RKO (cell line): ENCODE measurements at places on chromosomes 6 and 20.

DNA sequence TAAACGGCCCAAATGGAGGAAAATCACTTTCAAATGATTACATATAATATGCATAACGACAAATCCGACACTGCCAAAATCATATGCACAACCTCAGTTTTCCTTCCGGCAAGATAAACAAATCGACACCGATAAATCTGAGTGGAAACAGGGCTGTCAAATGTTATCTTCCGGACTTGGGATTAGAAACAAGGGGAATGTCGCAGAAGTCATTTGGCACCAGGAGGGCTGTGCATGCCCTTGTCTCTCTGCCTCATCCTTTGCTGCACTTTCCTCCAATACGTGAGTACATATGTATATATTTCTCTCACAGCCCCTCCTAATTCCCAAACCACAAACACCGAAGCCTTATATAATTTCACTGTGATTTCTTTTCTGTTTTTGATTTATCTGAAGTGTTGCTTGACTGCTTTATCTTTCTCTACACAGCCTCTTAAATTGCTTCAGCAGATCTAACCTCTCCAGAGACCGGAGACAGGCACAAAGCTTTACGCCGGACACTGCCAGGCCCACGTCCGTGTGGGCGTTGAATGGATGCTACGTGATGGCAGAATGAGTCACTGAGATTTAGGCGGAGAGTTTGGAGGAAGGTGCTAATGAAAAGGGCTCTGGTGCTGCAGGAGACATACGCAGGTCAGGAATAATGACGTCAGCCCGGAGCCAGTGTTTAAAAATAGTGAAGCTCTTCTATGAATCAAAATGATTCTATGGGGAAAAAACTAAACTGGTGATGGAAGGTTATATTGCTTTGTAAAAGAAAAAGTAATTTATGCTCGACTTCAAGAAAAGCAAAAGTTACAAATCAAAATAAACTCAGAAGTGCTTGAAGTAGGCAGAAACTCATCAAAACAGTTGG is 21.0 kb upstream of the PRELID3B start:
- peak; percentile 86 for DNase-seq

DNA sequence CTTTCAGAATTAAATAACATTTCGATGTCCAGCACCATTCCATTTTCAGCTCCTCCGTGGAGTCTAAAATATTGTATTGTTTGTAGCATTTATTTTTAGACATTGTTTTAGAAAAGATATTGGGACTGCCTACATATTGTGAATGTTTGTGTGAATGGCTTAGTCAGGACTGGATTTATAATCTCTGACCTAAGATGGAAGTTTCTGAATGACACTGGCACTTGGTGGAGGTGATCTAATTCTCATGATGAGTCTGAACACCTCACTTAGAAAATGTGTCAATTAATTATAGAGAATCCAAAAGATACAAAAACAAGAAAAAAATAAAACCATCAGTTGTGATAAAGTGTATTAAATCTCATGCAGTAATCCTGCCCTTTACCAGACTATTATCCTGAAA is 60.8 kb upstream of the HBS1L start:
- DNase-seq: no peak

DNA sequence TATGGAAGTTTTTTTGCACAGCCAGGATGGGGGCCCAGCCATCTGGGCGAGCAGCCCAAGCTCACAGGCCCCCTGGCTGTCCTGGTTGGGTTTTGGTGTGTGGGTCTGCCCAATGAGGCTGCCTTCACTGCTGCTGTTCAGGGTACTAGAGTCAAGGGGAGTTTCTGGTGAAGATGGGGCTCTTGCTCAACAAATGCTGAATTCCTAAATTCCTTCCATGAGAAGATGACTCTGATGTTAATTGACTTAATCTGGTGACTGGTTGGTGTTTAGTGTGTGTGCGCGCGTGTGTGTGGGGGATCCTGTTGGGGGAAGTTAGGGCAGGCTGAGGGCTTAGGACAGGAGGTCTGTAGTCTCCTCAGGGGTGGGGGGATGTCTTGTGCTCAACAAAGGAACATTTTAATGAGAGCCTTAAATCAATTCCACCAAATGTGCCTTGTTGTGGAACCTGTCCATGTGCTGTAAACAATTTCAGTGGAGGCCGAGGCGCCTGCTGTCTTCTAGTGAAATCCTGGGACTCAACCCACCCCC is 1.9 kb downstream of the PTK7 start:
- no peak for DNase-seq

GRCh38 chr6:69913361-69913760 is 47.0 kb downstream of the COL19A1 start:
- DNase-seq: no peak

- no peak for DNase-seq
Observed at GRCh38 chr20:58294497-58295455, 14.7 kb upstream of the RAB22A start.

DNA sequence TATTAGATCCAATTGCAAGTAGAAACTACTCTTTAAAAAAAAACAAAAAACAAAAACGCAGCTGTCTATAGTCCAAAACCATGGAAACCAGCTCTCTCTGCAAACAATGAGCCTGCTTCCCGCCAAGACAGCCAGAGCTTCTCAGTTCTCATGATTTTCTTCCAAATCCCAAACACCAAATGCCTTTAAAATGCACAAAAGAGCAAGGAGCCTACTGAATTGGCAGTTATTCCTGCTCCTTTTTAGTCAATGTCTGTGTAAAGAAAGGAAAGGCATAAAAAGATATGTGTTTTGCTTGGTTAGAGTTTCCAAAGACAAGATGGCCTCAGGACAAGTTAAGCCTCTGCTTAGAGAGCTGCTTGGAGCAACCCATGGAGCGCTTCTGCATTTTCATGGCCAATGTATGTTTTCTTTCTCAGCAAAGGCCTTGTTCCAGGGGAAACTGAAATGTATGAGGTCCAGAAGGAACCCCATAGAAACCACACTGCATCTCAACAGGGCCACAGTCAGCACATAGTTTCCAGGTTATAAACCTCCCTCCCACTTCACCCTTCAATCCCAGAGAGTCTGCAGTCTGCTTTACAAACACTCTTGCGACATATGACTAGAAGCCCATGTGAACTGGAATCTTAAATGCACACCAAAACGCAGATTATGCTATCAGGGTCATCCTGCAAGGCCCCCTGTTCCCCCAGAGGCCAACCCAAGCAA is 209.3 kb upstream of the TAB2 start:
- no peak for DNase-seq

GRCh38 chr20:2932498-2932897 is 59.2 kb downstream of the PTPRA start:
- no peak for DNase-seq

DNA sequence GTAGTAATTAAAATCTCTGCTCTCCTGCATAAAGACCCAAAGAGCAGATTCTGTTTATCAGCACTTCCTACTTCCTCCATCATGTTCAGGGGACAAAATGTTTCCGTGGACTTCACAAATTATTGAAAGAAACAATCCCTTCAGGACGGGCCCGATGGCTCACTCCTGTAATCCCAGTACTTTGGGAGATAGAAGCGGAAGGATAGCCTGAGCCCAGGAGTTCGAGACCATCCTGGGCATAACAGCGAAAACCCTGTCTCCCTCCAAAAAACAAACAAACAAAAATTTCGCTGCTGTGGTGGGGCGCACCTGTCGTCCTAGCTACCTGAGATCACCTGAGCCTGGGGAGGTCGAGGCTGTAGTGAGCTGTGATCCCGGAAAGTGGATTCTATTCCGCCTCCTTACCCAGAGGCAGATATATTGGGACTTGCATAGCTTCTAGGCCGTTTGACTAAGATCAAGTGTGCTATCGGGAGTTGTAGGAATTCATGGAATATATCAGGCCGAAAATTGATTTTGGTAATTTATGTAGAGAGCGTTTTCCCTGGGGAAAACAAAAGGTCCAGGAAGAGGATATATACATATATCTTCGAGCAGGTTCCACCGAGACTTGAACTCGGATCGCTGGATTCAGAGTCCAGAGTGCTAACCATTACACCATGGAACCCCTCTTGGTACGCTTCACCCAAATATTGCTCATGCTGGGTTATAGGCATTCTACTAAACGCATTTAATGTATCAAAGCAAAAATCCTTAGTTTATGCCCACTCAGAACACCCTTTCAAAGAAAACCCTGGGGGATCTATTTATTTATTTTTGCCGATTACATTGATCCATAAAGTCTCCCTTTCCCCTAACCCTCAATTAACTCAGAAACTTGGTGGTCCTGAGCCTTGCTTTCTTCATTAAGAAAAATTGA is 74.5 kb upstream of the ZNF184 start:
- DNase-seq: peak; percentile 80

DNA sequence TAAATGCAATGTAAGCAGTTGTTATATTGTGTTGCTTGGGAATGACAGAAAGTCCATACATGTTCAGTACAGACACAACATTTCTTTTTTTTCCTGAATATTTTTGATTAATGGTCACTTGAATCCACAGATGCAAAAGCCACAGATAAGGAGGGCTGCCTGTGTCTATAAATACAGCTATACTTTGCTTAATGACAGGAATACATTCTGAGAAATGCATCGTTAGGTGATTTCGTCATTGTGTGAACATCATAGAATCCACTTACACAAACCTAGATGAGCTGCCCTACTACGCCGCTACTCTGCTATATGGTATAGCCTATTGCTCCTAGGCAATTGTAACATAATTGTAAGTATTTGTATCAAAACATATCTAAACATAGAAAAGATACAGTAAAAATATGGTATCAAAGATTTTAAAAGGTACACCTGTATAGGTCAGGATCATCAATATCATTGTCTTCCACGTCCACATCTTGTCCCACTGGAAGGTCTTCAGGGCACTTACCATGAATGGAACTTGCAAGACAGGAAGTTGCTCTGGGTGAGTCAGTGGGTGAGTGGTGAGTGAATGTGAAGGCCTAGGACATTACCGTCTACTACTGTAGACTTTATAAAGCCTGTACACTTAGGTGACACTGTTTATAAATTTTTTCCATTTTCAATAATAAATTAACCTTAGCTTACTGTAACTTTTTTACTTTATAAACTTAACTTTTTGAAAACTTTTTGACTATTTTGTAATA is 27.9 kb upstream of the POPDC3 start:
- DNase-seq: peak; percentile 39
